ENCODE measurements at places on chromosomes 7 and 10.

- DNase-seq: no peak
These were observed 169.0 kb downstream of the MAD1L1 start for GRCh38 chr7:2063563-2064260.

DNA sequence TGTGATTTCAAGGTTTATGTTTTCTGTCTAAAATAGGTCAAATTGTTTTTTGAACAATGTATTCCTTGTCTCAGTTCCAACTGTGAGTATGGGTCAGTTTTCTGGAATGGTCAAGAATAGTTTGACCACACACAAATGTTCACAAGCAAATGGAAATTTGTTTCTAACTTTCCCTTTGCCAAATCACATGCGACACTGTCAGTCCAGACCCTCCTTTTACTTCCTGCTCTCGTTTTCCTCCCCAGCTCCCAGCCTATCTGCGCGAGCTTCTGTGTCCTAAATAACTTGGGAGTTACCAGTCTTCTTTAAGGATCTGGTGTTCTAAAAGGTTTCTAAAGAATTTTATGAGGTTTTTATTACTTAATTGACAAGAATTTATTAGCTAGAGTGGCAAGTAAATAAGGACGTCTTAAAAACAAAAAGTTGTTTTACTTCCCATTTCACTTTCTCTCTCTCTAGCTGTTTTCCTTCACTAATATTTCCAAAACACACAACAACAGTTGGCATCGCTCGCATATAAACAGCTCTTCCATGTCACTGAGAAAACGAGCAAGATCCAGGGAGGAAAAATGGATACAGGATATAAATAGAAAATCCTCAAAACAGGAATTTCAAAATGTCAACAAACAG lies 266.1 kb upstream of the KLF6 start:
- no peak for DNase-seq

DNA sequence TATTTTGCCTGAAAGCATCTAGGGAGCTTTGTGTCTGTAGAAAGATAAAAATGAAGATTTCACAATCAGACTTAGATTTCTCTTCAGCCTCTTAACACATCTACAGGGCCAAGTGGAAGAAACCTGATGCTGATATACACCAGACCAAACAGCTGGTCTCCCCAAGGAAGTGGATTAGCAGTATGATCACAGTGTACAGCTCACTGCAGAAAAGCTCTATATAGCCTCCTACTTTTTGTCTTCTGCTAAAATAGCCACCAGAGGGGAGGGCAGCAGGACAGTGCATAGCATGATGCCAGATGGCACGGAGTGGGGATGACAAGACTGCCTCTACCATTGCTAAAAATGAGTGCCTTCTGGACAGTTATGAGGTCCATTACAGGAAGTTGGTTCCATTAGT lies 16.0 kb downstream of the FAM13C start:
- no peak for DNase-seq

DNA sequence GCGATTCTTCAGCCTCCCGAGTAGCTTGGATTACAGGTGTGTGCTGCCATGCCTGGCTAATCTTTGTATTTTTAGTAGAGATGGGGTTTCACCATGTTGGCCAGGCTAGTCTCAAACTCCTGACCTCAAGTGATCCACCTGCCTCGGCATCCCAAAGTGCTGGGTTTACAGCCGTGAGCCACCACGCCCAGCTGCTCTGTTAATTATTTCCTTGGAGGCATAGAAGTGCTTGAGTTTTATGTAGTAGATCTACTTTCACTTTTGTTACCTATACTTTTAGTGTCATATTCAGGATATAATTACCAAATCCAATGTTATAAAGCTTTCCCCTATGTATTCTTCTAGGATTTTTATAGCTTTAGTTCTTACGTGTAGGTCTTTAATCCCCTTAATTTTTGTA lies 1093.0 kb downstream of the GATA3 start:
- no peak for DNase-seq

DNA sequence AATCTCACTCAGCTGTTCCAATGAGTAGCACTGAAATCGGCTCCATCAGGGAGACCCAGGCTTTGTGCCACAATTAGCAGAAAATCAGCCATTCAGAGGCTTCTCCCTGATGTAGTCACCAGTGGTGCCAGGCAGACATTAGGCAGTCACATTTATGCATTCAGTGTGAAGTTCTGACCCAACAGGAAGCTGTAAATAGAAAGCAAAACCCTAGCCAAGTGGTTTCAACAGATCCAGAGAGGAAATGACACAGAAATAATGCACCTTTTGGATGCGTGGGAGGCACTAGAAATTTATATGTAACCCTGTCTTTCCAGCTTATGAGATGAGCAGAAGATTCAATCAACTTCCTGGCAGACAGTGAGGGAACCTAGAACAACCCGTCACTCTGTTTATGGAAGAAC lies 186.4 kb downstream of the PDE1C start:
- peak; percentile 11 for DNase-seq

DNA sequence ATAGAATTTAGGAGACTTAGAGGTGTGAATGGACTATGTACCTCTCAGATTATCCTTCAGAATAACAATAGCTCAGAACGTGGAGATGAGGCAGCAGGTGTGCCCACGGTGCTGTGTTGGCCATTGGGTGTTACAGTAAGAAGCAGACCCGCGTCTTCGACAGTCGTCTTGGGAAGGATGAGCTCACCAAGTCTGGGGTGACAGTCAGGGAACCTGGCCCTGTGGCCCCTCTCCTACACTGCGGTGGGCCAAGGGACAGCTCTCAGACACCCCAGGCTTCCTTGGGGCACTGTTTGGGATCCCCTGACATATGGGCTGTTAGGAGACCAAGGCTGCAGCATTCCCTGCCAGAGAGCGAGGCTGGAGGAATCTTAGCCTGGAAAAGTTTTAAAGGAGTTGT lies 88.5 kb downstream of the ACTR3B start:
- DNase-seq: no peak

DNA sequence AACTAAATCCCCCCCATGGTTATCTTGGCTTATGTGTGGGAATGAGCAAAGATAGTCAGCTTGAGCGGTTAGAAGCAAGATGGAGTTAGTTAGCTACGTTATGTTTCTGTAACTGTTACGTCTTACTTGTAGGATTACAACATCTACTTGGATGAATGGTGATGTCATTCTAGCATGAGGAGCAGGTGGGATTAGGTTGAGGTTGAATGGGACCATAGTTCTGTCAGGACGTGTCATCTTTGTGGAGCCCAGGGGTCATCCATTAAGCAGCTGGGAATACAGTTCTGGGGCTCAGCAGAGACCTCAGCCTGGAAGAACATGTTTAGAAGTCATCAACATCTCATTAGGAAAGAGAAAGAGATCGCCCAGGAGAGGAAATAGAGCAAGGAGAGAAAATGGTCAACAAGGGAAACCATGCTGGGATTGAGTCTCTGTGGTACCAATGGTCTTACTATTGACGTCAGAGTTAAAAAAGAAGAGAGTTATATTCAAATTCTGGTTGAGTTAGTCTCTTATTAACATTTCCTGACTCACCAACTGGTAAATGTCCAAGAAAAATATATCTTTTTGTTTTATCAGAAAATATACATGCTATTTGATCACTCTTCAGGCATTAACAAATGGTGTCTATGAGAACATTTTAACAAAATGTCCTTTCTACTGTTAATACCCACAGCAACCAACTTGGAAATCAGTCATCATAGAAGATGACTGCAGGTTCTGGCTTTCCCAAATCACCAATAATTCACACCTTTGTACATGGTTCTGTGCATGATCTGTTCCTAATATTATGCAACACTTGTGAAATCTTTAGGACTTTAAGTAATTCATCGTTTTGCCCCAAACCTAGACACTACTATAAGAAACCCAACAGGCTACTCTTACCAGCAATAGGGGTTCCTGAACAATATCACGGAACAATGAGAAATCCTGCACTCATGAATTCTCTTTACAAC lies 96.9 kb downstream of the KIAA1217 start:
- no peak for DNase-seq

- DNase-seq: no peak
These were observed 86.4 kb upstream of the TRIL start for GRCh38 chr7:29044554-29044953.

DNA sequence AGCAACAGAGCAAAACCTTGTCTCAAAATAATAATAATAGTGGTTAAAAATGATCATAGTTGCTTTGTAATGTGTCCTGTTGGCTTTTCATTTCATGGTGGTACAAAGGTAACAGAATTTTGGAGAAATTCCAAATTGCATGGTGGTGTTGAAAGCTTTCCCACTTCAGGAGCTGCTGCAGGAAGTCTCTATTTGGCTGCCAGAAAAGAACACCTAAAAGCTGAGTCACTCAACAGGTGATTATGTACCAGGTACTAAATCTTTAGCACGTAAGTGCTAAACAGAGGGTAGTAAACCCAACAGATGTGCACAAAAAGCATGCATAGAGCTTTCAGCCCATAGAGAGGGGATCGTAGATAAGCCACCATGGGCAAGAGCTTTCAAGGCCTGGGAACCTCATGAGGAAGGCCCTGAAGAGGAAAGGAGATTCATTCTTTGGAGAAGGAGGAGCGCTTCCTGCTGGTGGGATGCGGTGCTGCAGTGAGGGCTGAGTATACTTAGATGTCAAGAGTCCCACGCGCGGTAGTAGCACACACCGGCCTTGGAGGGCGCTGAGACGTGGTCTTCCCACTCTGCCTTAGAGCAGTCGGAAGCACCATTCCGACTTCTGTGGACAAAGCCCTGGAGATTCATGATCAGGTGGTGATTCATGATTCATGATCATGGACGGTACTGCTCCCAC lies 118.7 kb downstream of the RALA start:
- DNase-seq: no peak

DNA sequence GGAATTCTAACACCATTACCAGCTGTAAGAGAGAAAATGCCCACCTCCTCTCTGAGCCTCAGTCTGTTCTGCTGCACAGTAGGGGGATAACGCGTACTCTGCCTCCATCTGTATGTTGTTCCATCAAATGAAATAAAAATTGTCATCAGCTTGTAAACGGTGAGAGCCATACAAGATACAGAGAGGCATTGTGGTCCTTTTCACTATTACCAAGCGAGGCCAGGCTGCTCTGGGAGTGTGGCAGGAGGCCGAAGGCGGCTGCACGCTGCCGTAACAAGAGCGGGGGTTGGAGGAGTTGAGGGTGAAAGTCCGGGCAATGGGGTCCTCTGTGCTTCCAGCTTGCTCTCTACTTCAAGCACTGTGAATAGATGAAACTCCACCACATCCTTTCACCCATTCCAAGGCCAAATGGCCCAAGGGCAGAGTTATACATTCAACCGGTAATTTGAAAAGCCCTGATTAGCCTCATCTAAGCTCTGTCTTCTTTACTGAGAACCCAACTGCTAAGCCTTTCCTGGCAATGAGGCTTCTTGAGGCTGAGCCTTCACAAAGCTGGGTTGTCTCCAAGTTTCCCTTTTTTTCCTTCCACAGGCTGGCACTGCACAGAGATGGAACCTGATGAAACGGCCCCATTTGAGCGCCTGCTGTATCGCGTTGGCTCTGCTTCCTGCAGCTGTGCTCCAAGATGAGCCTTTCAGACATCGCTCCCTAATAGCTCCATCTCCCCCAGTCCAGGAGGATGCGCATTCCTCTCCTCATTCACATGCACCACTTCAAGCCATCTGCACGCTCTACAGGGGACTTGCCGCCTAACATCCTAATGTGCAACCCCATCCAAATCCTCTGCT lies 47.2 kb downstream of the PYROXD2 start:
- no peak for DNase-seq

DNA sequence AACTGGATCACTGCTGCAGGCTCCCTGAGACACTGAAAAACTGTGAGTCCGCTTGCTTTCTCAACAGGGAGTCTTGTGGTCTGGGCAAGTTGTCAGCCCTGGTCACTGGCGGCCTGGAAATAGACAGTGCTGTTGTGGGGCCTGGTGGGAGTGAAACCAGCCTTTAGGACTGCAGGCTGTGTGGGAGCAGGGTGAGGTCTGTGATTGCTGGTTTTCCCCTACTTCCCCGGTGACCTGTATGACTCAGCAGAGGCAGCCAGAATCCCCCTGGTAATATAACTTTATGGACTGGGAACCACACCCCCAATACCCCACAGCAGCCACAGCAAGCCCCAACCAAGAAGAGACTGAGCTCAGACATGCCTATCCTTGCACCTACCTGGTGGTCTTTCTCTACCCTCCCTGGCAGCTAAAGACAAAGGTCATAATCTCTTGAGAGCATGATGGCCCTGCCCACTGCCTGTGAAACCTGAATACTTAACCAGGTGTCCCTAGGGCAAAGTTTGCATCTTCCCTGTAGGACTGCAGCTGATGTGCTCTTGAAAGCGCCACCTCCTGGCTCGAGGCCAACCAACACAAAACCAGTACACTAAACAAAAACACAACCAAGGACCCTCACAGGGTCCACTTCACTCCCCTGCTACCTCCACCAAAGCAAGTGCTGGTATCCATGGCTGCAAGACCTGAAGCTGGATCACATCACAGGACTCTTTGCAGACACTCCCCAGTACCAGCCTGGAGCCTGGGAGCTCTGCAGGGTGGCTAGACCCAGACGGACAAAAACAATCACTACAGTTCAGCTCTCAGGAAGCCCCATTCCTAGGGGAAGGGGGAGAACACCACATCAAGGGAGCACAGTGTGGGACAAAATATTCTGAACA lies 7.2 kb upstream of the ADAM22 start:
- DNase-seq: peak; percentile 44

DNA sequence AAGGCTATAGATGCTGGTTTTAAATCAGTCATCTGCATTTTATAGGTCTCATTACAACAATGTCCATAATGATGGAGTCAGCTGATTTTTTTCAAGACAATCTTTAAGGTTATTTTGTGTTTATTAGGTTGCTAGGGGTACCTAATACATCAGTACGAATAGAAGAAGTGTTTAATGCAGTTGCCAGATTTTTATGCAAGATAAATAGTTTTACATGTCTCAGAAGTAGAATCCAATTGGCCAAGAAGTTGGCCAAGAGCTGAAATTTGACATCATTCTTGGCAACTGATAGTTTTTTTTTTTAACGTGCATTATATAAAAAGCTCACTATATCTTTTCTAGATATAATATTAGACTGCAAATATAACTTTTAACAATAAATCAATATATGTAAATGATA lies 208.5 kb downstream of the TRIL start:
- DNase-seq: no peak

DNA sequence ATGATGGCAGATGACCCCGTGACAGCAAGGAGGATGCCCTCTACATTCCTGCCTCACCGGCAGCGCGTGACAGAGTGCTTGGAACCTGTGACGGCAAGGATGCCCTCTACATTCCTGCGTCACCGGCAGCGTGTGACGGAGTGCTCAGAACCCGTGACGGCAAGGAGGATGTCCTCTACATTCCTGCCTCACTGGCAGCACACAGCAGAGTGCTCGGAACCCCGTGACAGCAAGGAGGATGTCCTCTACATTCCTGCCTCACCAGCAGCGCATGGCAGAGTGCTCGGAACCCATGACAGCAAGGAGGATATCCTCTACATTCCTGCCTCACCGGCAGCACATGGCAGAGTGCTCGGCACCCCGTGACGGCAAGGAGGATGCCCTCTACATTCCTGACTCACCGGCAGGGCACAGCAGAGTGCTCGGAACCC lies 231.0 kb downstream of the DIP2C start:
- no peak for DNase-seq

DNA sequence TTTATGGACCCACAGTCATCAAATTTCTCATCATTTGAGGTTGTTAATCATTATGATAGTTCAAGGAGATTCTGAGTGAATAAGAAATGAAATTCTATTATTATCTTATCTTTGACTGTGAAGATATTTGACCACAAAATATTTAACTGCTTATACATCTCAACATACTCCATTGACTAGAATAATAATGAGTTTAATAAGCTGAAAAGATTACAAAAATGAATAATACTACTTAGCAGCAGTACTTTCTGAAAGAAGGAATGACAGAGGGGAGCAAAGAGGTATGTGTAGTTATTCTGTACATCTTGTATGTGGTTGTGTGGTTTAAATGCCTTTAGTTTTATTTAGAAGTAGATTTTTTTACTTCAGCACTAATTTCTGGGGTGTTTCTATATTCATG lies 214.2 kb downstream of the PRKG1 start:
- DNase-seq: no peak

Data from GM13976 (cell line).